ENCODE measurements at places on chromosomes 4 and X.

- no peak for DNase-seq
These were observed 3.9 kb upstream of the EGFL6 start for GRCh38 chrX:13565511-13565910.

GRCh38 chrX:134718966-134719317 is 60.7 kb upstream of the PLAC1 start:
- no peak for DNase-seq

GRCh38 chrX:151801980-151802379 is 67.4 kb downstream of the CNGA2 start:
- DNase-seq: no peak

DNA sequence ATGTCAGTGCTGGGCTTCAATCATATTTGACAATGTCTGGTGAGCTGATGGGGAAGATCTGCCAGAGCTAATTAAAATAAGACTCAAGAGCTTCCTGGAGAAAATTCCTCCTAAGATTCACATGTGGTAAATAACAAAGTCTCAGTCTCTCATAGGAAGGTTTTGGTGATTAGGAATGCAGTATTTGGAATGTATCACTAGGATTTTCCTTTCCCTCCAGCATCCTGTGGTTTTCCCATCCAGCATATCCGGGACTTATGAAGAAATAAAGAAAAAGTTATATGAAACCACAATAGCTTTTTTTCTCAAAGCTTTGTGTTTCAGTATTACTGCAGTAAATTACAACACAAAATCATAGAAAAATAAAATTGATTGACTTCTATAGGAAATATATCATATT is 1597.1 kb downstream of the ADGRL3 start:
- no peak for DNase-seq

GRCh38 chrX:150536455-150537116 is 31.8 kb upstream of the MTM1 start:
- DNase-seq: no peak

GRCh38 chr4:73852771-73853170 is 325 bp upstream of the PF4V1 start:
- DNase-seq: no peak

GRCh38 chr4:5913454-5913853 is 20.6 kb upstream of the CRMP1 start:
- DNase-seq: no peak

- no peak for DNase-seq
These were observed 123.9 kb downstream of the ANTXR2 start for GRCh38 chr4:79949178-79949577.

- no peak for DNase-seq
These were observed 54.5 kb upstream of the C4orf54 start for GRCh38 chr4:99712099-99712498.

- DNase-seq: no peak
These were observed 9.6 kb upstream of the PRDM8 start for GRCh38 chr4:80187677-80188076.

GRCh38 chr4:1855333-1856070 is 454 bp downstream of the LETM1 start:
- DNase-seq: no peak

DNA sequence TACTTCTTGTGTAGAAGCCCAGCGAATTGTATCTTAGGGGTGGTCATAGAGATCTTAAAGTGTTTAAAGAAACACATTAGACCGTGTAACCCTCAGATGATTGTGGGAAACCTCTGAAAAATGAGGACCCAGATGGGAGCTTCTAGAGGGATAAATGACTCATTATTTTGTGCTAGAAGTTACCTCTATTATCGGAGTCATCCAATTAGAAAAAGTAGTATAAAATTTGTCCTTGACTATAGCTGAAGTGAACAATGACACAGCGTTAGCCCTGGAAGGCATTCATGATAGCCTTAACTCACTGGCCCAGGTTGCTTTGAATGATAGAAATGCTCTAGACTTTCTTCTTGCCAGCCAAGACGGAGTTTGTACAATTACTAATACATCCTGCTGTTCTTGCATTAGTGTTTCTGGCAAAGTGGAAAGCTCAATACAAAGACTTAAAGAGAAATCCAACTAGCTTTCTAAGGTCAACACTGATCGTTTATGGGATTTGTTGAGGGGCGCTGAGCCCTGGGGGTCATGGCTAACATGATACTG is 178.9 kb upstream of the VEGFC start:
- DNase-seq: no peak

GRCh38 chr4:128228845-128229795 is 58.5 kb downstream of the PGRMC2 start:
- no peak for DNase-seq

- DNase-seq: no peak
These were observed 84.4 kb upstream of the PHOX2B start for GRCh38 chr4:41832961-41833360.

DNA sequence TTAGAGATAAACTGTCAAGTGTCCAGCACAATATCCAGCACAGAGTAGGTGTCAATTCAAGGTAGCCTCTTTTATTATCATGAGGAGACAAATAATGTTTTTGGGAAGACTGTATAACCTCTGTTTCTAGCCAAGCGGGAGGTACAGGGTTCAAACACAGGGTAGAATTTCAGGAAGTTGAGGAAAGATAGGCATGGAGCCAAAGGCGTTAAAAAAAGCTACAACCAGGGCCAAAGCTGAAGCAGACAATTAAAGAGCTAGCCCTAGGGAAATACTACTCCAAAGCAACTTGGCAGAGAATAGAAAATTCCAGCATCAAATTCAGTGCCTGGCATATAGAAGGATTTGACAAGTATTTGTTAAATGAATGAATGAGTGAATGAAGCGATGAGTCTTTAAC is 40.0 kb upstream of the CASK start:
- DNase-seq: no peak

DNA sequence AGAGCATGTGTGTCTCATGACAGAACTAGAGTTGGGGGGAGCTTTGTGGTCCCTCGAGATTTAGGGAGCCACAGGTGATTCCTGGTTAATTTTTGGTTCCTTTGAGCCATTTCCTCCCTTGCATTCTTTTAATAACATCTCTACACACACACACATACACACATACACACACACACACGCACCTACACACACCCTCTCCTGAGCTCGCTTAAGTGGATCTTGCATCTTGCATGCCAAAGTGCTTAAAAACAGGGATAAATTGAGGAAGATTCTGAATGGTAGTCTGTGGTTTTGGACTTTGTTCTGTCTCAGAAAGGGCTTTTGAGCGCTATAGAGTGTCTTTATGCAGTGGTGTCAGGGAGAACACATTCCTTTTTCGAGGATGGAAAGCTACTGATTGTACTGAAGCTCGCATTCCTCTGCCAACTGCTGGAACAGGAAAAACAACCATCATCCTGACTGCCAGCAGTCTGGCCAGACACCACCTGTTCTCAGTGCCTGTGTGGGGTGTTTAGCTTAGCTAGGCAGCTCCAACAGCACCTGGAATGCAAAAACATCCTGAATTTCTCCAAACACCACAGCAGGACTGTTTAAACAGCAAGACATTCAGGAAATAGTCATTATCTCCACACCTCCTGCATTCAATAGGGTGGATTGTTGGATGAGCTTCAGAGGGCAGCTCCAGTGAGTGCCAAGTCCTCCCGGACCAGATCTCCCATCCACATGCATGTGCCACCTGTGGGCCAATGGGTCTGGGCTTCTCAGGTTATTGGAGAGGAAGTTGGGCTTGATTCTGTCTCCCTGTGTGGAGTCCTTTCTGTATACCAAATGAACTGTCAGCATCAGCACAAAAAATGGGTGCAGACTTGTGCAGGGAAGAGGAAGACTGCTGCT is 21.9 kb upstream of the IGFBP7 start:
- no peak for DNase-seq

DNA sequence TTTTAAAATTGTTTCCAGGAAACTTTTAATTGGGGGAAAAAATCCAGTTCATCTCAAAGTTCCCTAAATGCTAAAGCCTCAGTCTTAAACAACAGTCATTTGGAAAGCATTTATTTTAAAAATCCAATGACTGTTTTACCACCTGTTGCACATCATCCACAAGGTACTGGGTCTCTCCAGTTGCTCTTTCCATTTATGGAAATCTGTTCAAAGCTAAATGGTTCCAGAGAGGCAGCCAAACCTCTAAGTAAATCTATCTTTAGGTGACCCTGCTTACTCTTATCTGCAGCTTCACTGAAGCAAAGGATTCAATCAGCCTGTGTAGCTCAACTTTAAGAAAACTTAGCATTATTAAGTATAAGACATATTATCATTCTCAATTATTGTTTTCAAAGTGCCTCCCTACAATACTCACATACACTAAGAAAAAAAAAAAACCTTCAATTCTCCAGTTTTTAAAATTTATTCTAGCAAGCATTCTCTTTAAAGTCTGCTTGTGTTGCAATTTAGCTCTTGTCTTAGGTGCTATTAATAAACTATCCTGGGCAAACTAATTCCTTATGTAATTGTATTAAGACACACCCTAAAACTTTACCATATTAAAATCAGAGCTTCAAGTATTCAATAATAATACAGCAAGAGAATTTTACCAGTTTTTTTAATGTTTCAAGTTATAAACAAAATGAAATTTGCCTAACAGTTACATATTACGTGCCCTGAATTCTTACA is 60.6 kb downstream of the NOCT start:
- DNase-seq: no peak

DNA sequence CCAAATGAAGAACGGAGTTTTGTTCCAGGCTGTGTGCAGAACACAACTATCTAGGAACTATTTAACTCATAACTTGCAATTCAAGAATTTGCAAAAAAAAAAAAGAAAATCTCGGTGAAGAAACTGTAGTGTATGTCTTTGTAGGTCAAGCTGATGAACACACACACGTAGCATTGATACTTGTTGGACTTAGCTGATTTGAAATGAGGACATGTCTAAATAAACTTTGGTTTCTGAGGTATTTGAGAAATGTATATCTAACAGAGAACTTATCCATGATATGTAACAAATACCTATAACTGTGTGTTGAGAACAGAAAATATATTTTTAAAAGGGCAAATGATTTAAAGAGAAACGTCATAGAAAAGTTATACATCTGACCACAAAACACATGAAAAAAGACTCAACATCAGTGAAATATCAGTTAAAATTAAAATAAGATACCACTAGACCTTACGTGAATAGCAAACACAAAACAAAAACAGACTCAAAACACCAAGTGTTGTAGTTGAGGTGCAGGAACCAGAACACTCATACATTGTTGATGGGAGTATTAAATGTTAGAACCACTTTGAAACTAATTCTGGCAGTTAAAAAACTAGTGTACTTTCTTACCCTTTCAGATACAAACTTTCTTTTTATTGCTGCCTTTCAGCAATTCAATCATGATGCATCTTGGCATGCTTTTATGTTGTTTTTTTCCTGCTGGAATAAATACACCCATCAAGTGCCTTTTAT is 1535.8 kb upstream of the PCDH10 start:
- no peak for DNase-seq

DNA sequence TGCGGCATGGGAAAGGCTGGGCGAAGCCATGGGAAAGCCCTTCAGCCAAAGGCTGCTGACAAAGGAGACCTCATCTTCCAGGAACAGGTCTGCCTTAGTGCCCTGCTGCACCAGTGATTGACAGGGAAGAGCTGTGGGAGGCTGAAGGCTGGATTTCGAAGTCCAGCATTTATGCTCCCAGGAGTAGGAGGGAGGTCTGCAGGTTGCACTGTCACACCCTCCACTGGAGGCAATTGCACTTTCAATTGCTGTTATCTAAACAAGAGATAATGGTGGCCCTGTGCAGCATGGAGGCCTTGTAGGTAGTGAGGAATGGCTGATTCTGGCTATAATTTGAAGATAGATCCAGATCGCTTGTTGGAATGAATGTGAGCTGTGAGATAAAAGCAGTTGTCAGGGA is 43.7 kb downstream of the FAM114A1 start:
- no peak for DNase-seq

DNA sequence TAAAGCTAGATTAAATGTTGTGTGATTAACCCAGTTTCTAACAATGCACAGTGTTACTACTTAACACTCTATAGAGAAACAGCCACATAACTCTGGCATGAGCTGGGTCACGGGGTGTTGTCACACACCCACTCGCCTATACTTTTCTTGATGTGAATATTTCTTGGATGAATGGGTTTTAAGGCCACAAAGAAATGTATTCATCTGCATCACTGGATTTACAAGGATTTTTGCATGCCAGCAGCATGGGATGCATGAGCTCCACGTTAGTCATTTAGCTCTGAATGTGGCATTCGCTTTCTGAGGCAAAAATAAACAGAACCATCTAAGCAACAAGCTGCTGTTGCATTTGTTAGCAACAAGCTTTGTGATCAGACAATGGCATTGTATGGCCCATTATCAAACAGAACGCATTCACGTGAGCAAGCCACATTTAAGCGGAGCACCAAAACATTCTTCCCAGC is 89.7 kb downstream of the LRP2BP start:
- DNase-seq: no peak

GRCh38 chr4:121706595-121707021 is 9.8 kb upstream of the ANXA5 start:
- no peak for DNase-seq

DNA sequence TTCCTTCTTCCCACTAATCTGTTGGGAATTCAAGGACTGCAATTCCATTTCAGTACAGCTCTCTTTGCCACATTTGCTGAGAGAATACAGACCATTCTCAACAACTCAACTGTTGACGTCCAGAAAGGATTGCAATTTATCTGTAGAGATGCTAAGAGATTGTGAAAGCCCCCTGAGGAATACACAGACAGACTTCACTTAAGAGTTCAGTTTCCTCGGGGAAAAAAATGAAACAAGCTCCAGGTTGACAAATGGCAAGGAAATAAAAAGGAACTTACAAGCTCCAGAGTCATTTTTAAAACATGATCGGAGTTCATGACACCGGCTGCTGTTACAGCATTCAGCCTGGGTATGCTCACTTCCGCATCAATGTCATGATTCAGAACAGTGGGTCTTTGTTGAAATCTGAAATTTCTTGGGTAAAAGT is 13.8 kb downstream of the TLR10 start:
- DNase-seq: no peak

DNA sequence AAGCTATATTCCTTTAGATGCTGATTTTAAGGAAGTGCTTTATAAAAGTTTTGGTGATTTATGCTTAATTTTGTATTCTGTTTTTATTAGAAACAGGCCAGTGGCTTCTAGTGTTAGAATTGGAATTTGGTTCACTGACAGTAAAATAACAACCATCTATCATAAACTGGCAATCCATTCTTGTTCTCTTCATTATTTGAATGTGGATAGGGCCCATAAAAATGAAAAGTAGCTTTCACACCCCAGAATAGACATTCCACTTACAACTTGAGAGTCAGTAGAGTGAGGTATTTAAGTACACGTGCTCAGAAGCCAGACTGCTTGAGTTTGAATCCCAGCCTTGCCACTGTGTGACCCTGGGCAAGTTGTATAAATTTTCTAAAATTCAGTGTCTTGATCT is 232.4 kb upstream of the CTSO start:
- DNase-seq: no peak

DNA sequence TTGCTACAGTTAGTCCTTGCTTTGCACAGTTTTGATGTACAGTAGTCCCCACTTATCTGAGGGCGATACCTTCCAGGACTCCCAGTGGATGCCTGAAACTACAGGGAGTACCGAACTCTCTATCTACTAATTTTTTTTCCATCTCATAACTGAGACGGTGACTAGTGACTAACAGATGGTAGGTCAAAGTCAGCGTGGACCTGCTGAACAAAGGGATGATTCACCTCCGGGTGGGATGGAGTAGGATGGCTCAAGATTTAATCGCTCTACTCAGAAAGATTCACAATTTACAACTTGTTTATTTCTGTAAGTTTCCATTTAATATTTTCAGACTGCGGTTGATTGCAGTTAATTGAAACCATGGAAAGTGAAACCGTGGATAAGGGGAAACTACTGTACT is 655.8 kb downstream of the ZNF674 start:
- DNase-seq: no peak

- no peak for DNase-seq
These were observed 193.6 kb downstream of the SOWAHB start for GRCh38 chr4:76704133-76704881.
